ENCODE measurements at places on chromosomes 7 and 10.
A peak's percentile ranks its signal among the peaks of the same experiment; 100 is the strongest.

GRCh38 chr7:44275957-44276570 is 49.3 kb downstream of the CAMK2B start:
- DNase-seq, result no peak

GRCh38 chr7:41134300-41135255 is 568.3 kb downstream of the INHBA start:
- DNase-seq, result no peak

DNA sequence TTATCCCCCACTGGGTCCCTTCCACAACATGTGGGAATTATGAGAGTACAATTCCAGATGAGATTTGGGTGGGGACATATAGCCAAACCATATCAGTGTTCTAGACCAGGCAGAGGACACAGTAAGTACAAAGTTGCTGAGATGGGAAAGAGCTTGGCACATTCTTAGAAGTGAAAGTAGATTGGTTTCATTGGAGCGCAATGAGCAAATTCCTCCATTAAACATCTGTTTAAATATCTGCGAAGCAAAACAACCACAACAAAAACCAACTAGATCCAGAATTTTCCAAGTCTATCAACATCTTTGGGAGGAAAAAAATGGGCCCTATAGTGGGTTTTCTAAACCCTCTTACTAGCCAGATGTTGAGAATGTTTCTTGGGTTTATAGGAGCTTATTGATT is 80.0 kb upstream of the STEAP1B start:
- DNase-seq, result no peak

DNA sequence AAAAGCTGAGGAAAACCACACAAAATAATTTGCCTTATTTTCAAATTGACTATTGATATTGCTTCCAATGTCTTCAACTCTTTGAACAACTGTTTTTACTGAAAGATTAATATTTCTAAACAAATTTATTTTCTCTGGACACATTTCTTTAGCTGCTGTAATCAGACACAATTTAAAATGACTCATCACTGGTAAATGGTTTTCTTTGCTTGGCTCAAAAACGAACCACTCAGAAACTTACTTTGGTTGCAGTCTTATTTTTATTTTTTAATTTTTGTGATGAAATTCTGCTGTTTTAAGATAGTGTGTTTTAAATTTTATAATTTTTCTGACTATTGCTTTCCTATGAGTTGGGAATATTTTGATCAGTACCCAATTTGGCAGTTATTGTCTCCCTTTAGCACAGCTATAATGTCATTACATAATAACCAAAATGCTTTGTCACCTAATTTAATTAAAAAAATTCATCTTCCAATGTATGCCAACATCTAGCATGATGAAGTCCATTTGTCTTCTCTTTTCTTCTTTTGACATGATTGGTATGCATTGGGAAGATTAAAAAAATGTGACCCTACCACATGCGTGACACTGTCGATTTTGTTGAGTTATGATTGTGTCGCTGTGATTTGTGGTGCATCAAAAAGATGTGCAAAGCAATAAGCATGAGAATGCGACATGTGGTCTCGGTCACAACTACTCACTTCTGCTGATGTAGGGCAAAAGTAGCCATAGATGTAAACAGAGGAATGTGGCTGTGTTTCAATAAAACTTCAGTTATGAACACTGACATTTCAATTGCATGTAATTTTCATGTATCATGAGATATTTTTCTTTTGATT is 222.3 kb downstream of the SUGCT start:
- DNase-seq, result no peak

DNA sequence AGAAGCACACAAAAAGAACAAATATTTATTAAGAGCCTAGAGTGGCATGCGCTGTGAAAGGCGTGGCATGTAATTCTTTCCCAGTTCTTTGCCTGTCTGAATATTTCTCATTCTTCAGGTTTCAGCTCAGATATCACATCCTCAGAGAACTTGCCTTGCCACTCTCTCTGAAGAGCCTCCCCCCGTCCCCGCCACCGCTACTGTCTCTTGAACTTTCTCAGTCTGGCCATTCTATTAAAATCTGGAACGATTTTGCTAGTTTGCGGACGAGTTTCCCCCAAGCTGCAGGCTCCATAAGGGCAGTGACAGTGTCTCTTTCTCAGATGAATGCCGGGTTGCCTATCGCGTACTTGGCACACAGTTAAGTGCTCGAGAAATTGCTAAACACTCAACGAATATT is 787 bp upstream of the PLEKHA1 start:
- no peak for DNase-seq

- DNase-seq, result no peak
Measured at GRCh38 chr7:87226495-87226894, 7.0 kb upstream of the TMEM243 start.

- DNase-seq, result no peak
Measured at GRCh38 chr7:27118580-27118979, 12.0 kb downstream of the HOXA4 start.

DNA sequence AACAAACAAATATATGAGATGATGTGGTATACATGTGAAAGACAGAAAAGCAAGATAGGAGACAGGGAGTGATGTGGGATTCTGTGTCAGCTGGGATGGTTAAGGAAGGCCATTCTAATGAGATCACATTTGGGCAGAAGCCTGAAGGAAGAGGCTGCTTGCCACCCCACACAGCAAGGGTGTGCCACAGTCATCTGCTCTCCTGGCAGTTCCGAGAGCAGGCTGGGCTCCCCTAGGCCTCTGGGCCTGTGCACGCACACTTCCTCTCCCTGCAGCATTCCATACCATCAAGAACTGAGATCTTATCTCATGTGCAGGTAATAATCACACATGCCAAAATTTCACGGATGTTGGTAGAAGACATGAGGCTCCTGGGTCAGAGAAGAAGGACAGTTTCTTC is 43.1 kb downstream of the SYPL1 start:
- no peak for DNase-seq

DNA sequence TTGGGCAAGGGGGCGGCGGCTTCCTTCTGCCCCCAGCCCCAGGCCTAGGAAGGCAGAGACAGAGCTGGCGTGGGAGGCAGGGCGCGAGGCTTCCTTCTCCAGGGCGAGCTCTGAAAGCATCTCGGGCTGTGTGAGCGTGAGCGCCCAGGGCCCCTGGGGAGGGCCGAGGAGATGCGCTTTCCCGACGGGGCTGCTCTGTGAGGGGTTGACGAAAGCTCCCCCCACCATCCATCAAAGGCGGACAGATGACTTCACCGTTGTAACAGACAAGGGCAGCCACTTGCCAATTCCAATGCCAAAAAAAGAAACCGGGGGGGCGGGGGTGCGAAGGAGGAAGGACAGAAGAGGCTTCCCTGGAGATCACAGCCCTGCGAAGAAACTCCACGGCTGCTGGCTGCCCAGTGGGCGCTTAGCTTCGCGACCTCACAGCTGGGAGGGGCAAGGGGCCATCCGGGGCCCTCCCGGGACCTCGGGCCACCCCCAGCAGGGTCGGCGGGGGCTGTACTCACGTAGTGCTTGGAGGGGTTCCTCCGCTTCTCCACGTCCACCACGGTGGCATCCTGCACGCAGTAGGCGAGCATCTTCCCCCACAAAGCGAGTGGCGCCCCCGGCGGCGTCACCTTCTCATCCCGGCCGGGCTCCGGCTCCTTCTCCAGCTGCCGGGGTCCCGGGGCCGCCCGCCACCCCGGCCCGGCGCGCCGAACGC is 537 bp downstream of the SH3PXD2A start:
- DNase-seq, result no peak

DNA sequence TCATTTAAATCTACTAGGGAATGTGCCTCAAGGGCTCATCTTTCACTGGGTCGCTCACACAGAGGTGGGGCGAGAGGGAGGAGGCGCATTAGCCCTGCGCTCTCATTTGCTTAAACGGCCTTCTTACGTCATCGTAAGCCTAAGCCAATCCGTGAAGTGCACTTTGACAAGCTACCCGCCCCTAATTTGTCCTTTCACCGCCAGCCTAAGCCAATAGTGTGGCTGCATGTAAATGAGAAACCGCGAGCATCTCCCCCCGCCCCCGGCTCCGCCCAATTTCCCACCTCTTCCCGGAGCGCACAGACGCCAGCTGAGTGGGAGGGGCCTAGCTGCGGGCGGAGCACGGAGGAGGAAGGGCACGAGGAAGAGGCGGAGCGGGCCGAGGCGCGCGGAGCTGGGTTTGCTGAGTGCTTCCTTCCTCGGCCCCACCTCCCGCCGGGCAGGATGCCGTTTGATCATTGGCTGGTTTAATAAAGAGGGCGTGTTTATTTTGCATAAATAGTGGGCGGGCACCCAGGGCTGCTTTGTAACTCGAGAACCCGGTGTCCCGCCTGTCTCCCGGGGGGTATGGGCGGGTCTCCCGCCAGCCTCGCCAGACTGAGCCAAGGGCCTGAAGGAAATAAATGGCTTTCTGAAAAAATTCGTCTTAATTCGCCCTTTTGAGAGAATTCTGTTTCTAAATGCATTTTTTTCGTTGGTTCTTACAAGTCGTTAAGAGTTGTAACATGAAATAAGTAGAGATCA is 289.6 kb upstream of the NFE2L3 start:
- peak; percentile 88 for DNase-seq

DNA sequence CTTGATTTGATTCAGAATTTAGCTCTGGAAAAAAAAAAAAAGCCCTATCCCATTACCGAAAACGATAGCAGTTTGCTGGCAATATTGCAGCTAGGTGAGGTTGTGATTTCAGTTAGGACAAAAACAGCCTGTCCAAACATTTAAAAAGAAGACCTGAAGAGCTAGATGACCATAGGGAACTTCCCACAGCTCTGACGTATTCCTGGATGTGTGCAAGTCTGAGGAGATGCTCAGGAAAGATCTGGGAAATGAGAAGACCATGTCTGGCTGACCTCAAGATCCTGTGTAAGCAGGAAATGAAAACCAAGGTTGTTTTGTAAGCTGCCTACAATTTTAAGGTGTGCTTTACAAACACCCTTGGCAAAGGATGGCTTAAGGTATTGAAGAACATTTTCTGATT is 88.7 kb downstream of the RAMP3 start:
- DNase-seq, result no peak

DNA sequence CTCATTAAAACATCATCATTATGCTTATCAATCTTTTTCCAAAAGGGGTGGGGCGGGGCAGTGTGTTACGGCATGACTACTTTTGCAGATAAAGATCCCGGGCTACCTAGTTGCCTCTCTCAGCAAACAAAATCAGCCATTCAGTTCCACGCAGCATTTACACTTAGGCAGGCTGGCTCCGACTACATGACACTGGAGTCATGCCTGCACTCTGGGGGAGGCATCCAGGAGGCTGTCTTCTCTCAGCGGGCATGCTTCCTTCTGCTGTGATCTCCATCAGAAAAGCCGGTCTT is 193.9 kb upstream of the TCF7L2 start:
- no peak for DNase-seq

DNA sequence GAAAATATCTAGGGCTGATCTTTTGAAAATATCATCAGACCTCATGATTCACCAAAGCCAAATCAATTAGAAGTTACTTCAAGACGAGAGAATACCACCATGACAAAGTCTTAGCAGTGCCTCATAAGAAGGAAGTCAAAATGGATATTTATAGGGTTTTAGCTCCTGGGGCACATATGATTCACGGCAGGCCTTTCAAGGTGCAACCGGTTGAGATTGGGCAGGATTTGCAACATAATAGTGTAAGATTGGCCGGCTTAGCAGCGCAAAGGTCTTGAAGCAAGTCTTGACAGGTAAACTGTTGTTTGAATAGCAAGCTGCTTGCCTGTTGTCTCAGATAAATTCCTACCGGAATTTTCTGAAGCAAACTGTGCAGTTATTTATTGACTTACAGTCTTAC is 17.5 kb downstream of the ADRB1 start:
- DNase-seq, result no peak

GRCh38 chr7:23211589-23211988 is 29.7 kb downstream of the NUP42 start:
- no peak for DNase-seq

DNA sequence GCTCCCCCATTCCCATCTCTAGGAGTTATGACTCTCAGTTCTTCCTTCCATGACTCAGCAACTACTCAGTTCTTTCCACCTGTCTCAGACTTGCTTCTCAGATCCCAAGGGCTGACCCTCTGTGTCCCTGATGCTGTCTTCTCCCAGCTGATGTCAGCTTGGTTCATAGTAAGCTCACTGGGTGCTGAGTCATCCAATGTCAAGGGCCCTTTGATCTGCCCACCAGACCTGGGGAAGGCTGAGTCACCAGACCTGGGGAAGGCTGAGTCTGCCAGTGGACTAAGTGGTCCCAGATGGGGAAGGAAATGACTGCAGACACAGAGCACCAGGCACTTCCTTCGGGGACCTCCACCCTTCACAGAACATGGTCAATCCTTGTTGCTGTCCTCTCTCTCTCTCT is 76.1 kb upstream of the ZEB1 start:
- DNase-seq, result no peak
